ENCODE measurements at places on chromosomes 7 and 10. TPM values are rescaled to one million over a fixed set of nuclear protein-coding genes. Genes with fewer than 3 reads are reported as not detected.

- no peak for DNase-seq
Measured at GRCh38 chr10:103493916-103494877, 692 bp downstream of the NEURL1 start.

GRCh38 chr10:22846294-22846693 is 81.6 kb upstream of the ARMC3 start:
- DNase-seq, result no peak

The CALY gene
- not detected for total RNA-seq

DNA sequence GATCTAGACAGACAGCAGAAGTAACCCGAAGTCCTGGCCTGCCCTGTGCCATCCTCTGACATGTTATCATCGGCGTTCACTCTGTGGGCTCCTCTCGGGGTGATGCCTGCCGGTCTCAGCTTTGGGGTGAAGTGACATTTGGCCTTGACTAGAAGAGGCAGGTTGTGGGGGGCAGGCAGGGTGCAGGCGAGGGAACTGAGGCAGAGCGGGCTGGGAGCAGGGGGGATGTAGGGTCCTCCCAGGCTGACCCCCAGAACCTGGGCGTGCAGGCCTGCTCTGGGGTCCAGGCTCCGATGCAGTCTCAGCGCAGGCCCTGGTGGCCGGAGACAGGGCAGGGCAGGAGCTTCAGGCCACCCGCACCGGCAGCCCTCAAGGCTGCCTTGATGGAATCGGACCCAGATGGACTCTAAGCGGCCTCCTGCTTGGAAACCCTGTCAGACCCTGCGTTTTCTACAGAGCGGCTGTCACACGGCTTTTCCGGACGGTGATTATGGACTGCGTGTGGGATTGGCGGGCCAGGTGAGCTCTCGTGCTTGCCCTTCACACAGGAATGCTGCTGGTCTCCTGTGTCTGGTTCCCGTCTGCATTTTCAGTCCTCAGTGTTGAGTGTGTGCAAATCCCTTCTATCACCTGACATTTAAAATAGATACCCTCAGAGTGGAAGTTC is 842 bp upstream of the JAKMIP3 start:
- DNase-seq, result no peak

DNA sequence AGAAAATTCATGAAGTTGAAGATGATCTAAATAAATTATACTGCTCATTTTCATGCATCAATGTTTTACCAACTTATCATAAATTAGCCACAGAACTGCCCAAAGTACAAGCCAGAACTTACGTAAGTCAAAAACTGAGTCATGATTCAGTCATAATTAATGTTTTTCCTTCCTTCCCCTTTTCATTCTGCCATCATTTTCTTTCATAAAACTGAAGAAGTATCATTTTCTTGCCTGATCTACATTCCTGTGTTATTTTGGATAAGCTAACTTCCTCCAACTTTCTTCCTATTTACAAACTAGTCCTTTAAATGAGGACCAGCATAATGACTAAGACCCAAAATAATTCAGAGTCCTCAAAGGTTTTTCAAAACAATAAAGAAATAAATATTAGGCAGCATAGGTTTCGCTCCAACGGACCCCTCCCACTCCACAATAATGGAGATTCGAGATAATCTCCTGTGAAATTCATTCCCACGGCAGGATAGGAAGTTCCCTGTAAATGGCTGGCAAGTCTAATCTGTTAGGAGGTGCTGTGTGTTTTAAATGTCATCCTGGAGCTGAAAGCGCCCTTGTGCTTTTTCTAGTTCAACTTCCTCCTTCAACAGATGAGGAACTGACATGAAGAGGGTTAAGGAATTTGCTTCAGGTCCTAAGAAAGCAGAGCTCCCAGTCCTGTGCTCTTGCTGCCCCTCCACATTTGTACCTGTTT is 218.9 kb downstream of the DOCK4 start:
- no peak for DNase-seq

GRCh38 chr10:67015225-67015624 is 89.4 kb downstream of the LRRTM3 start:
- no peak for DNase-seq

GRCh38 chr10:125792342-125793300 is 17.0 kb upstream of the MMP21 start:
- DNase-seq, result no peak

The CRYGN gene
- 0.43 TPM for total RNA-seq

- no peak for DNase-seq
Measured at GRCh38 chr10:92657024-92657423, 32.7 kb upstream of the HHEX start.

The DNA2 gene
- total RNA-seq, result 2.0 TPM

The DKK1 gene
- not detected for total RNA-seq

GRCh38 chr7:28125431-28126409 is 54.9 kb downstream of the JAZF1 start:
- DNase-seq, result no peak

GRCh38 chr10:70492786-70493659 is 14.5 kb downstream of the PALD1 start:
- DNase-seq, result no peak

GRCh38 chr10:49367600-49367999 is 28.3 kb downstream of the DRGX start:
- no peak for DNase-seq

The ACTL6B gene
- not detected for total RNA-seq

- DNase-seq, result no peak
Measured at GRCh38 chr10:28298951-28299350, 3.9 kb downstream of the MPP7 start.

The LIPM gene
- total RNA-seq, result not detected

- no peak for DNase-seq
Measured at GRCh38 chr7:96397936-96398598, 76.2 kb upstream of the SLC25A13 start.

DNA sequence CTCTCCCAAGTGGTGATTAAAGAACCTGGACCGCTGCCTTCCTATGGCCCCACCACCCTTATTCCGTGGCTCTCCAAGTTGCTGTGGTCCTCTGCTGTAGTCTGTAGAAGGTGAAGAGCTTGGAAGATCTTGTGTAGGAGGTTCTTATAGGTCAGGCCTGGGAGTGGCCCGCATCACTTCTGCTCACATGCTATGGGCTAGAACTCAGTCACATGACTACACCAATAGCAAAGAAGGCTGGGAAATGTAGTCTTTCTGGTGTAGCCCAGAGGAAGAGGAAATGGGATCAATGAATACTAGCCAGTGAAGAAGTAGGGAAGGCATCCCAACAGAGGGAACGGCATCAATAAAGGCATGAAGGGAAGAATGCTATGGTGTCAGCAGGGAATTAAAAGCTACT is 41.3 kb upstream of the AOAH start:
- DNase-seq, result no peak

GRCh38 chr7:7202375-7202720 is 20.0 kb downstream of the C1GALT1 start:
- no peak for DNase-seq

DNA sequence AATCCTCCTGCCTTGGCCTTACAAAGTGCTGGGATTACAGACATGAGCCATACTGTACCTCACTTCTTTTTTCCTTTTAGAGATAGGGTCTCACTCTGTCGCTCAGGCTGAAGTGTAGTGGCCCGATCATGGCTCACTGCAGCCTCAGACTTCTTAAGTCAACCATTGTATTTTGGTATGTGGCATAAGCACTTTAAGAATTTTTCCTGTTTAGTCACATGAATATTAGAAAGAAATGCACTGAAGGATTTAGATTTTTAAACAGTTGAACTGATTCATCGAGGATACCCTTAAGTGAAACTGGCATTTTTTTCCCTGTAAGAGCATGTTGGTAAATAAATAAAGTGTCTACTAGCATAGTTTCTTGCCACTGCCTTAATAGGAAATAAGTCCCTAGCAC is 319.3 kb upstream of the CACNA2D1 start:
- no peak for DNase-seq

DNA sequence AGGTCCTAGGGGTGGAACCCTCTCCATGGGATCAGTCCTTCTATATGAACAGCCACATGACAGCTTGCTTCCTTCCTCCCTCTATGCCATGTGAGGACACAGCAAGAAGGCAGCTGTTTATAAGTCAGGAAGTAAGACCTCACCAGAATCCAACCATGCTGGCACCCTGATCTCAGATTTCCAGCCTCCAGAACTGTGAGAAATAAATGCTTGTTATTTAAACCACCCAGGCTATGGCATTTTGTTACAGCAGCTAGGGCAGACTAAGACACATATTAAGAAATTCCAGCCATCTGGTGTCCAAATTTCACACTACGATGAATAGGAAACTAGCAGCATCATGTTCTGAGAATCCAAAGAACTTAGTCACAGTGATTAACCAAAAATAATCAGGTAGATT is 140.1 kb downstream of the ZFAND4 start:
- no peak for DNase-seq

DNA sequence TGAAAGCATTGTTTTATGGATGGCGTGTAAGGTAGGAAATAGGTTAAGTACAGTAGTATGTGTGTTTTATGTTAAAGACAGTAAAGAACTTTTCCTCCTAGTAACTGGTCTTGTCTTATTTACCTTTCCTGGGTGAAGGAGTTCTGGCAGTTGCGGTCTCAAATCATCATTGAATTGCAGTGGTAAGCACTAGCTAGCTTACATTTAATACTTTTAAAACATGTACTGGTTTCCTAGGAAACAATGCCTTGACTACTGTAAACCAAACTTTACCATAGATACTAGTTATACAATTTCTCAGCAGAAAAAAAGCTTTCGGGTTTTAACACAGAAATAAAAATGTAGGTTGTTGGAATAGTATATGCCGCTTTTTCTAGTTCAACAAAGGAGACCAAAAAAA is 37.7 kb downstream of the PRKG1 start:
- DNase-seq, result no peak

- no peak for DNase-seq
Measured at GRCh38 chr7:155073922-155074321, 3.8 kb downstream of the HTR5A start.

DNA sequence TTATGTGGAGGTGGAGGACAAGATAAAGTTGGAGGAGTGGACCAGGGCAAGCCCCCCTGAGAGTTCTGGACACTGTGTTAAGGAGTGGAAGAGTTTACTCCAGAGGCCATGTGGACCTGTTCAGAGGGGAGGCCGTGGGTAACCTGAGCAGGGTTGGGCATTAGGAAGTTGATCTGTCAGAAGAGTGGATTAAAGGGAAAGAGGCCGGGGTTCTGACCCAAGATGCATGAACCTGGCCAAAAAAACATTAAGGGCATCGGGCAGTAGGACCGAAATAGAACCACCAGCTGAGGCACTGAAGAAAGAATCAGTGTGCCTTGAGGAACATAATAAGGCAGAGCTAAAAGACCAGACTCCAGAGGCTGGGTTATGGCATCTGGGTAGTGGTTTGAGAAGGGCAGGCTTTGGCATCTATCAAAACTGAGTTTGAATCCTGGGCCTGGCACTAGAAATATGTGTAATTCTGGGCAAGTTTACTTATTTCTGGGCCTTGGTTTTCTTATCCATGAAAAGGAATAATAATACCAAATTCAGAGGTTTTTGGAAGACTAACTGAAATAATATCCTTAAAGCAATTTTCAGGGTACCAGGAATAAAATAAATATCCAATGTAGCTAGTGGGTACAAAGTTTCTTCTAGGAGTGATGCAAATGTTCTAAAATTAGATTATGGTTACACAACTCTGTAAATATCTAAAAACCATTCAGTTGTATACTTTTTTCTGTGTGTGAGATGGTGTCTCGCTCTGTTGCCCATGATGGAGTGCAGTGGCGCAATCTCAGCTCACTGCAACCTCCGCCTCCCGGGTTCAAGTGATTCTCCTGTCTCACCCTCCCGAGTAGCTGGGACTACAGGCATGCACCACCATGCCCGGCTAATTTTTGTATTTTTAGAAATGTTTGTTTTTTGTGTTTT is 10.9 kb upstream of the FRAT1 start:
- DNase-seq, result no peak

The LEP gene
- total RNA-seq, result 0.86 TPM

GRCh38 chr10:92886334-92886961 is 38.1 kb downstream of the EXOC6 start:
- no peak for DNase-seq

- peak; percentile 92 for DNase-seq
Measured at GRCh38 chr7:128783143-128783861, 7.7 kb upstream of the OPN1SW start.

GRCh38 chr10:71549766-71550533 is 153.2 kb downstream of the CDH23 start:
- no peak for DNase-seq

- peak; percentile 39 for DNase-seq
Measured at GRCh38 chr10:132507956-132508490, 29.6 kb upstream of the INPP5A start.

The ACBD7 gene
- not detected for total RNA-seq

The ATG9B gene
- total RNA-seq, result not detected

The BLNK gene
- total RNA-seq, result 0.73 TPM

The STYXL1 gene
- total RNA-seq, result 21.4 TPM

The AKR1C1 gene
- 31.4 TPM for total RNA-seq

The GPC2 gene
- total RNA-seq, result 0.13 TPM

GRCh38 chr10:88913127-88913526 is 33.1 kb downstream of the STAMBPL1 start:
- DNase-seq, result no peak

GRCh38 chr10:133420028-133420427 is 4.4 kb downstream of the SPRN start:
- no peak for DNase-seq

GRCh38 chr10:76040107-76040829 is 608.8 kb downstream of the LRMDA start:
- DNase-seq, result no peak

GRCh38 chr10:95247200-95247880 is 43.5 kb downstream of the PDLIM1 start:
- no peak for DNase-seq

DNA sequence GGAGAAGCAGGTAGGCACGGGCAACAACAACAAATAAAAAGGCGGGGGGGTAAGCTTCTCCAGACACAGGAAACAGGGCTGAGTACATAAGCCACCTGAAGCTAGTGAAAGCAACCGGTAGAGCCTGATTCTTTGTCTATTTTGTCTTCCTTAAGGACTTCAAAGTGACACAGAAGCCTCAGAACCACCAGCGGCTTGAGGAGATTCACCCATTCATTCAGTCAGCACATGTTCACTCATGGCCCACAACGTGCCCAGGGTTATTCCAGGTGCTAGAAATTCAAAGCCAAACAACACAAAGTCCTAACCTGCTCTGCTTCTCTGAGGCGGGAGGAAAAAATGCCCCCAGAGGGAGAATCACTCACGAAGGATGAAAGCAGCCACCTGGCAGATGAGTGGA is 69.3 kb upstream of the C7orf33 start:
- DNase-seq, result no peak

GRCh38 chr7:156067156-156067555 is 254.9 kb upstream of the SHH start:
- DNase-seq, result no peak

- DNase-seq, result no peak
Measured at GRCh38 chr7:129831424-129832058, 121.2 kb downstream of the UBE2H start.

DNA sequence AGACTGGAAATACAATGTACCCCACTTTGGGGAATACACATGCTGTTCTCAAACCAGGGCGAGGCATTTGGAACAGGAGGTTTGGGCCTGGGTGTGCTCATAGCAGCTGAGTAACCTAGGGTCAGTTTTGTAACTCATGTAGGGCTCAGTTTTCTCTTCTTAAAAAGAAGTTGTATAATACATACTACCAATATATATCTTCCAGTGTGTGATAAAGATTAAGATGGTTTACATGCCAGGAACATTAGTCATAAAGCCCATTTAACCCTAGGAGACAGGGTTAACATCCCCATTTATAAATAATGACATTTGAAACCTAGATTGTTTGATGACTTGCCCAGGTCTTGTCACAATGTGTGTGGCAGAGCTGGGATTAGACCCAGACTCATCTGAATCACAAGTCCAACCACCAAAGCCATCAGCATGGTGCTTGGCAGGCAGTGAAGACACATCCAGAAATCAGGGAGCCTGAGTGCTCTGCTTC is 6.0 kb downstream of the AKR1B10 start:
- DNase-seq, result no peak

- no peak for DNase-seq
Measured at GRCh38 chr10:34392641-34393170, 422.4 kb downstream of the PARD3 start.
